ENCODE measurements at places on chromosomes 6 and 20.
A peak's percentile ranks its signal among the peaks of the same experiment; 100 is the strongest.

GRCh38 chr6:90227213-90227612, 69.4 kb downstream of the BACH2 start:
- no peak for DNase-seq

GRCh38 chr6:44567406-44567805, 179.9 kb downstream of the CDC5L start:
- DNase-seq = no peak

GRCh38 chr6:72955666-72956065, 269.6 kb downstream of the KHDC1L start:
- DNase-seq = no peak

GRCh38 chr6:154509421-154510143, 903 bp downstream of the CNKSR3 start:
- no peak for DNase-seq

DNA sequence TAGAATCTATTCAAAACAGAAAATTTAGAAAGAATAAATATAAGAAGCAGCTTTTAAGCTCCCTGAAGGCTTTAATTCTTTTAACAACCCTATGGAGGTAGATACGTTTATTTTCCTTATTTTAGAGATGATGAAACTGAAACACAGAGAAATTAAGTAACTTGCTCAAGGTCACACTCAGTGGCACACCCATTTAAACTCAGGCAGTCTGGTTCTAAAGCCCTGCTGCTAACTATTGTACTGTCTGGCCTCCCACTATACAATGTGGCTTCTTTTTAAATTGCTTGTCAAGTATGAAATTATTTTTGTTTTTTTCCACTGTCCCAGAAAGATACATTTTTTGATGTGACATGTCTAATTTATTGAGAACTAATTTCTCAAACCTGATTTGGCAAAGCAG, 55.7 kb downstream of the FAM217A start:
- DNase-seq = no peak

DNA sequence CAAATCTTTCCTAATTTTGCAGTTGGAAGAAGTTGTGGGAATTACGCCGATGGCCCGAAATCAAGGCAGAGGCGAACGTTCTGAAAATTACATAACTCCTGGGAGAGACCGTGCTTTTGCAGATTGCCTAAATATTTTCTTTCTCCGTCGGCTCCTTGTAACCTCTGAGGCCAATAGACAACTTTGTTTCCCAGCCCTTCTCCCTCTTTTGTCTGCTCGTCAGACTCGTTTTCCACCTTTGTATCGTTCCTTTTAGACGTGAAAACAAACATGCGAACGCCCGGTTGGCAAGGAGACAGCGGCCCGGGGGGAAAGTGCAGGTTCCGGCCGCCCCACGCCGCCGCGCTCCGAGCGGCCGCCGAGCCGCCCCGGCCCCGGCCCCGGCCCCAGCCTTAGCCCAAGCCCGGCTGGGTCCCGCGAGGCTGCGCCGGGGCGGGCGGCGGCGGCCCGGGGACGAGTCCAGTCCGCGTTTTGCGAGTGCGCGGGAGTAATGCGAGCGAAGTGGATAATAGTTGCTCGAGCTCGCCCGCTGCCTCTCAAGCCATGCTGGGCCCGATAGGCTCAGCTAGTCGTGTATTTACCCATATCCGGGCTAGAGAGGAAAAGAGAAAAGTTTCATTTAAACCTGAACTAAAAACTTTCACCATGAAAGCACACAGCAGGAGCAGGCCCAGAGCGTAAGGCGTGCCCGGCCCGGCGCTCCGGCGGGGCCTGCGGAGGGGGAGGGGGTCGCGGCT, at the start of gene ARID1B:
Gene ARID1B, plus strand, starts transcription at position 539 of the 737 bp plus-strand sequence. CDS start 303 bp downstream, outside the sequence.
- peak; percentile 75 for DNase-seq

Data from stimulated activated naive CD4-positive, alpha-beta T cell treated with Interleukin-2 at 50 U/mL for 16 hours (primary cell).